ENCODE measurements at places on chromosomes 1 and 21.

DNA sequence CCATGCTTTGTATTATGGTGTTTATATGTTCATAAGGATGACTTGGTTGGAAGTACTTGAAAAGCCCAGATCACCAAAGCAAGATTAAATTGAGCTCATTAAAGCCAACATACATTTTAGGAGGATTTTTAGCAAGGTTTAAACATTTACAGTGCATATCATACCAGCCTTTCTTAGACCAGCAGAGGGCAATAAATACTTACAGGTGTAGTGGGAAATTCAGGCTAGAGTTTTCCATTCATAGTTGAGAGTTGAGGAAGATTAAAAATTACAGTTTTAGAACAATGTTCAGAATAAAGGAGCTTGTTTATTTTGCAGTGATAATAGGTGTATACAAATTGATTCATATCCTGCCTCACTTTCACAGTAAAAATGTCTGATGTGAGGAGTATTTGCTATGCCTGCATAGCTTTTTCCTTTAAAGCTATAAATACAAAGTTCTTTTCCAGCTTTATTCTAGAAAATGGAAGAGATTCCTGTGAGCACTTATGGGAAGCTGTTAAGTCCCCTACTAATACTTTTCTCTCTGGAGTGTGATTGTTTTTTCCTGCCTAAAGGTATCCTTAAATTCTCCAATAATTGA, 35.3 kb downstream of the DTL start:
- DNase-seq = peak; percentile 53

GRCh38 chr1:27322569-27323240, 742 bp downstream of the TMEM222 start:
- no peak for DNase-seq

- DNase-seq = no peak
Observed at GRCh38 chr1:78894811-78895210, 111.7 kb downstream of the ADGRL4 start.

- DNase-seq = no peak
Observed at GRCh38 chr1:59453297-59453968, 156.5 kb downstream of the FGGY start.

DNA sequence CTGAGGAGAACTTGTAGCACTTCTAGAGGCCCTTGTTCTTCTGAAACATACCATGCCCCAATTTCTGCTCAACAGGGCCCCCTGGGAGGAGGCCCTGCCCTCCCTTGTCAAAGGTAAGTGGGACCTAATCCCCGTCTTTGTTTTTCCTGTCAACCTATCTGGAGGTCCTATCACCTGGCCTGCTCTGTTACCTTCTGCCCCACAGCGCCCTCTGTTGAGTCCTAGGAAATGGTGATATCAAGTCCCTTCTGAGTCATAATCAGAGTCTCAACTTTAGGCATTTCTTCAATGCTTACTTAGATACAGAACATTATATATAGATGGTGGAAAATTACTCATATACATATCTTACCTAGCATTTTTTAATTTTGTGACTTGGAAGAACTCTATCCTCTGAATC, 28.2 kb upstream of the FCRL4 start:
- no peak for DNase-seq

GRCh38 chr1:208219659-208220282, 24.4 kb downstream of the PLXNA2 start:
- DNase-seq = peak; percentile 93

DNA sequence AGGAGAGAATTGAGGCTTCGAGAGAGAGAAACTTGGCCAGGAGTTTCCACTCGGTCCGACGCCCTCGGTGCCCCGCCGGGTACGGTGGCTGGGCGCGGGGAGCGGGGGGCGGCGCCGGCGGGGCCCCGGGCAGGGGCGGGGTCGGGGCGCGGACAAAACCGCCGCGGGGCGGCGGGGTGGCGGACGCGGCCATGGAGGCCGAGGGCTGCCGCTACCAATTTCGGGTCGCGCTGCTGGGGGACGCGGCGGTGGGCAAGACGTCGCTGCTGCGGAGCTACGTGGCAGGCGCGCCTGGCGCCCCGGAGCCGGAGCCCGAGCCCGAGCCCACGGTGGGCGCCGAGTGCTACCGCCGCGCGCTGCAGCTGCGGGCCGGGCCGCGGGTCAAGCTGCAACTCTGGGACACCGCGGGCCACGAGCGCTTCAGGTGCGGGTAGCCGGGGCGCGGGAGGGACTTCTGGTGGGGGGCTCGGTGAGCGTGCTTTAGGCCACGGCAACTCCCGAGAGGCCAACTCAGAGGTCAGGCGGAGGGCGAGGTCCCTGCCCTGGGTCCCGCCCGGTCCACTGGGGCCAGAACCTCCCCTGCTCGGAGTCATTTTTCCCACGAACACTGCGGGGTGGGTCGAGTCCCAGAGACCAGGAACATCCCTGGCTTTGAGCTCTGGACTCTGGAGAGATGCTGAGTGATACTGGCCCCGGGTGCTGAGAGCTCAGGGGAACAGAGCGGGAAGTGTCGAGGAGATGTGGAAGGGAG, 431 bp downstream of the RAB42 start:
- DNase-seq = no peak

- DNase-seq = peak; percentile 90
Observed at GRCh38 chr1:156096640-156097391, 14.6 kb upstream of the MEX3A start.

DNA sequence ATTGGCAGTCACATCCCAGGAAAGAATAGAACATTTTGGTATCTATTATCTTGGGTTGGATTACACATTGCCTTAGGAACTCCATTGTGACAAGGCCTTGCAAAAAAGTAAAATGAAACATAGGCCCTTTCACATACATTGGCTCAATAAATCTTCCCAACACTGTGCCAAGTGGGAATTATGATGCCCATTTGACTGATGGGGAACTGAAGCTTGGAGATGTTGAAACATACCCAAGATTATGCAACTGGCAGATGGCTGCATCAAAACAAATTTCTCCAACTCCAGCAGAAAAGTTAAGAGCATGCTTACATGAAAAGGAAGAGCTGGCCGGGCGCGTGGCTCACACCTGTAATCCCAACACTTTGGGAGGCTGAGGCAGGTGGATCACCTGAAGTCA, 26.9 kb downstream of the PLEKHO1 start:
- no peak for DNase-seq

DNA sequence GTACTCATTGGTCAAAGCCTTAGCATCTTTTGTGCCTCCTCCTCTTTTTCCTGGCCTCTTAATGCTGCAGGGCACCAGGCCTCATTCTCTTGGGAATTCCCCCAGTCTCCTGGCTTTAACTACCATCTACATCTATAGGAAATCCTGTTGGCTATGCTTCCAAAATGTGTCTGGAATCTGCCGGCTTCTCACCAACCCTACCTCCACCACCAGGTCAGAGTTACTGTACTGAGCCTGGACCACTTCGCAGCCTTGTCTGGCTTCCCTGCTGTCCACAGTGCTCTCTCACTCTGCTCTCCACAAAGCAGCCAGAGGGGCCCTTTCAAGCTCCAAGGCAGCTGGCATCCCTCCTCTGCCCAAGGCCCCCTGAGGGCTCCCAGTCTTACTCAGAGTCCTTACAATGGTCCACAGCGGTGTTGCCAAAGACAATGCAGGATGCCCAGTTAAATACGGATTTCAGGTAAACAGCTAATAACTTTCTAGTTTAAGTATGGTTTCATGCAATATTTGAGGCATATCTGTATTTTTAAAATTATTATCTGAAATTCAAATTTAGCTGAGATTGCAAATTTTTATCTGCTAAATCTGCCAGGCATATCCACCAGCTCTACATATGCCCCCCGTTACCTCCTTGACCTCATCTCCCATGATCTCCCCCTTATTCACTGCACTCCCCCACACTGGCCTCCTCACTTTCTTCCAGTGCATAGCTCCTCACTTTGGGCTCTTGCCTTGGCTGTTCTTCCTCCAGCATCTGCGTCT, 34.5 kb upstream of the FAM163A start:
- no peak for DNase-seq

DNA sequence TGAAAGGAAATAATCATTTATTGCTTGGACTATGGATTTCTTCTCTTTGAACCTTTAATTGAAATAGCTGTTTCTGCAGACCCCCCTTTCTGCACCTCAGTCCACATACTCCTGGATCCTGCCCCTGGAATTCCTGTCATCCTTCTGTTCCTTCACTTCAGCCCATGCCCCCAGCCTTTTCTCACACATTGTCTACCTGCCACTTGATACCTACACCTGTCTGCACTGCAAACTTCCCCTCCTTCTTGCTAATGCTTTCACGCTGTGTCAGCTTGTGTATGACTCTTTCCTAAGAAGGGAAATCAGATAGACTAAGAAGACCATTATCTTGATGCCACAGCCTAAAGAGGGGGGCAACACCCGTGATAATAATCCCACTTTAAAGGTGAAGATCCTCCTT, 80.3 kb upstream of the EXO1 start:
- no peak for DNase-seq

GRCh38 chr1:229133811-229134210, 137.1 kb upstream of the RAB4A start:
- no peak for DNase-seq

DNA sequence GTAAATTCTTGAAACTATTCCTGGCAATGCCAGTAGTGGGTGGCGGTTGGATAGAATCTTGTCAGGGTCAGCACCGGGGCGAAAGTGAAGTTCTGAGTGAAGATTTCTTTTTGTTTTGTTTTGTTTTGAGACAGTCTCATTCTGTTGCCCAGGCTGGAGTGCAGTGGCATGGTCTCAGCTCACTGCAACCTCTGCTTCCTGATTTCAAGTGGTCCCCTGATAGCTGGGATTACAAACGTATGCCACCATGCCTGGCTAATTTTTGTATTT, 33.3 kb downstream of the PCNT start:
- DNase-seq = no peak

DNA sequence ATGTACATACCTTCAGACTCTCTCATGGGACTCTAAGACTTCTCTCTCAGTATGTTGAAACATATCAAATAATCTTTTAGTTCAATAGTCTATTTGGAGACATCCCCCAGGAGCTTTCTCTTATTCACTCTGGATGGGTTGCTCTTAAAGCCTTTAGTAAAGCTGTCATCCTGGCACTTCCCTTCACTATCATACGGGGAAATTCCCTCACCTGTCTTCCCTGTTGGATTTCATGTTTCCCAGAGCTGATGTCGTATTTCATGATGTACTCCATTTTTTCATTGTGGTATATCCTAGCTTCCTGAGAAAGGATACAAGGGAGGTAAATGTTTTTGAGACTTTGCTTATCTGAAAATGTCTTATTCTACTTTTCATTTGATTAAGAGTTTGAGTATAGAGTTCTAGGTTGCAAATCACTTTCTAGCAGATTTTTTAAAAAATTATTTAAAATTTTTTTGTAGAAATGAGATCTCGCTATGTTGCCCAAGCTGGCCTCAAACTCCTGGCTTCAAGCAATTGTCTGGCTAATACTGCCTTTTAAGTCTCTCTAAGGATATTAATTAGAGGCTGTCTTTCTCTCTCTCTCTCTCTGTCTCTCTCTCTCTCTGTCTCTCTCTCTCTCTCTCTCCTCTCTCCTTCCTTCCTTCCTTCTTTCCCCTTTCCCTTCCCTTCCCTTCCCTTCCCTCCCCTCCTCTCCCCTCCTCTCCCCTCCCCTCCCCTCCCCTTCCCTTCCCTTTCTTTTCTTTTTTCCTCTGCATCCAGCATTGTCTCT, 17.0 kb upstream of the MACF1 start:
- no peak for DNase-seq

GRCh38 chr1:7589774-7590425, 181.2 kb upstream of the VAMP3 start:
- no peak for DNase-seq

GRCh38 chr1:10173582-10173981, 36.8 kb upstream of the KIF1B start:
- no peak for DNase-seq

DNA sequence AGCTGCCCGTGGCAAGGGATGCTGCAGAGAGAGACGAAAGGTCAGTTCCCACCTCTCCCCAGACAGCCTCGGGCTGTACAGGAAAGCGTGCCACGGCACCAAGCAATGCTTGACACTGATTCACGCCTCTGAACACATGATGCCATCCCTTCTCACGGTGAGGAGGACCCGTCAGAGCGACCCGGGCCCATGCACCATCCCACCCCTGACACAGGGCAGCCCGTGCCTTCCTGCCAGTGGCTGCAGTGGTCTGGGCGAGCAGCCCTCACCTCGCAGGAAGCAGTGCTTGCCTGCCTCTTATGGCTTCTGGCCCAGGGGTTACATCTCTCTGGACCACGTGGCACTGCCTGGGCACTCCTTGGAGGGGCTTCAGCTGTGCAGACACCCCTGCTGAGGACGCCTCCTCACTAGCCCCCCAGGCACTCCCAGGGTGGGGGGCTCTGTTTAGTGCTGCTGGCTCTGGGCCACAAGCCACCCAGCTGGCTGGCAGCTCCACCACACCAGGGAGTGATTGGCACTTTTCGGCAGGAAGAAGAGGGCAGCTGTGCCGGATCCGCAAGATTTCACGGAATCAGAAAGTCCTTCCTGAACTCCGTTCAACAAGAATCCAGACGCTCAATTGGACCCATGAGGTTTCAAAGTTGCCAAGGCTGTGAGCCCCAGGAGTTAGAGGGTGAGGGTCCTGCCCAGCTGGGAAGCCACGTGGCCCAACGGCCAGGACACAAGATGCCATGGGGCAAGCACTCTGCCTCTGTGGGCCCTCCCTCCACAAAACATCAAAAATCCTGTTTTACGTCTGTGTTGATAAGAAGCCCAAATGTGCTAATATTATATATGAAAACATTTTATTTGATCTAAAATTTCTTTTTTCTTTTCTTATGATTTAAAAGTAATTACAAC, 34.8 kb upstream of the SLC19A1 start:
- DNase-seq = no peak

DNA sequence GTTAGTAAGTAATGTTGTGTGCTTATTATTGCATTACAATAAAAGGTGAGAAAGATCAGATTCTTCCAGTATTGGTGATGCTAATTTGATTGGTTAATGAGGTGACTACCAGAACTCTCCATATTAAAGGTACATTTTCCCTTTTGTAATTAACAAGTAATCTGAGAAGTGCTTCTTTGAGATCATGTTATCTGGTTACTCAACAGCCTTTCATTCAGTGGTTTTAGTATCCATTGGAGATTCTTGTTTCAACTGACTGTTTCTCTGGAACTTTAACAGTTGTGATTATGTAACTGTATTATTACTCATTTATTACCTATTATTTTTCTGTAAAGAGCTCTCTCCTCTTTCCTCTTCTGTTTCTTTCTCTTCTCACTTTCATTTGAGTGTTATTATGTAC, 86.7 kb downstream of the PEX14 start:
- DNase-seq = no peak

- DNase-seq = no peak
Observed at GRCh38 chr1:201456499-201457309, 12.3 kb downstream of the PHLDA3 start.

GRCh38 chr1:106995970-106996369, 60.5 kb upstream of the PRMT6 start:
- no peak for DNase-seq
